Cortex of kidney (tissue), 1 donor: ENCODE measurements at places on chromosomes 1 and 21.

- no peak for DNase-seq
Measured at GRCh38 chr1:205598841-205599668, 32.8 kb downstream of the ELK4 start.

DNA sequence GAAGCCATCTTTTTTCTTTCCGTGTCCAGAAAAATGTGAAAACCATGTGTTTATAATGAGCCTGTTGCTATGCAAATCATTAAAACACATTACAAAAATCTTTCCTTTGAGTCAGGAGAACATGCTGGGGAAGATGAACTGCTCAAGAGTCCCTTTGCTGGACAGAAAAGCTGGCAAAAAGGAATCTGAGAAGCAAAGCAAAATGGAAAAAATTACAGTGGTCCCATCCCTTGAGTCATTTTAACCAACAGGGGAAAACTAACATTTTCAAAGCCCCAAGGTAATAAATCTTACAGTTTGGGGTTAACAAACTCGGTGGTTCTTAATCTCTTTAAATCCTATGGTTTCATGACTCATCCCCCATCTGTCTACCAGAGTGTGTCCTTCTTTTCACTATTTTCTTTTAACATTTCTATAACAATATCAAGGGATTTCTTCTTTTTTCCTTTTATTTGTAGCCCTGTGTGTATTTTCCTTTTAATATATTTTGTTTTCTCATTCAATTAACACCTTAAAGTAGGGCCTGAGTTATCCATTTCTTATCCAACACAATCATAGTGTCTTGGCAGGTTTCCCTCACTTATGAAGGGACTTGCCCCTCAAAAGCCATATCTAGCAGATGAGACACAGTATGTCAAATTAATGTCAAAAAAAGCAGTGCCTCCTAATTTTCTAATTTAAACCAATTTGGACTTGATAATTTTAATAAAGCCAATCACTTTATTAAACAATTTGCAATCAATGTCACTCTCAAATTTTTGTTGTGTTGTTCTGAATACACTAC, 105.4 kb downstream of the PTPN14 start:
- DNase-seq, result no peak

GRCh38 chr1:25902462-25902861, 3.8 kb downstream of the STMN1 start:
- DNase-seq, result no peak

DNA sequence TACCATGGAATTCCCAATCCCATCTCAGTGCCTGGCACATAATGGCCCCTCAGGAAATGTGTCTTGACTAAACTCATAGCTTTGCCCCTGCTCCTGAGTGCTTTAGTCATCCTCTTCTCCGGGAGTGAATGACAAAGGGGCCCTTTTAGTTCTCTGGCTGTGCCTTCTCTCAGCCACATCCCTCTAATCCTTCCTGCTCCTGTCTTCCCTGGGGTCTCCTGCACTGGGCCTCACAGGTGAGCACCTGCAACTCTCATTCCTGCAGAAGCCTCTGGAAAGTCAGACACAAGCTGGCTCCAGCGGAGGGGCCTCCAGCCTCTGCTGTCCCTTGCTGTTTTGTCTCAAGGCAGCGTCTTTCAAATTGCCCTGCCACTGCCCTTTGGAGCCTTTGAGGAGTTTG, 14.0 kb upstream of the ETV3L start:
- no peak for DNase-seq
